Activated CD4-positive, alpha-beta T cell treated with anti-CD3 and anti-CD28 coated beads, Interleukin-2, amount 50 U/mL, for 24 hours (primary cell): ENCODE measurements at places on chromosomes 11 and 22.

DNA sequence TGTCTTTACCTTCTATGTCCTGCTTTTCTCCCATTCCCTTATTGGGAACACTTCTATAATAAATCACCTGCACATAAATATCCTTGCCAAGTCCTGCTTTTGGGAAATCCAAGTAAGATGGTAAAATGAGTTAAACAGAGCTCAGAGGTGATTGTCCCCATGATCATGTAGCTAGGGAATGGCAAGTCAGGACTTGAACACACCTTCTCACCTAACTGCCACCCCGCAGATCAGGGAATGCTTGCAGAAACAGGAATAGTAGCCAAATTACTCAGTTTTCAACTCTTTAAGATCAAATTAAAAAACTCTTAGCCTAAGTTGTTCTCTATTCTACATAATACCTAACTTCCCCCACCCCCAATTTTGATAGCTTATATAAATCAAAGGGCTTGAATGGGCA lies 16.0 kb downstream of the OOSP3 start:
- DNase-seq = no peak

- no peak for DNase-seq
Measured at GRCh38 chr11:119046489-119046888, 10.5 kb downstream of the HYOU1 start.

DNA sequence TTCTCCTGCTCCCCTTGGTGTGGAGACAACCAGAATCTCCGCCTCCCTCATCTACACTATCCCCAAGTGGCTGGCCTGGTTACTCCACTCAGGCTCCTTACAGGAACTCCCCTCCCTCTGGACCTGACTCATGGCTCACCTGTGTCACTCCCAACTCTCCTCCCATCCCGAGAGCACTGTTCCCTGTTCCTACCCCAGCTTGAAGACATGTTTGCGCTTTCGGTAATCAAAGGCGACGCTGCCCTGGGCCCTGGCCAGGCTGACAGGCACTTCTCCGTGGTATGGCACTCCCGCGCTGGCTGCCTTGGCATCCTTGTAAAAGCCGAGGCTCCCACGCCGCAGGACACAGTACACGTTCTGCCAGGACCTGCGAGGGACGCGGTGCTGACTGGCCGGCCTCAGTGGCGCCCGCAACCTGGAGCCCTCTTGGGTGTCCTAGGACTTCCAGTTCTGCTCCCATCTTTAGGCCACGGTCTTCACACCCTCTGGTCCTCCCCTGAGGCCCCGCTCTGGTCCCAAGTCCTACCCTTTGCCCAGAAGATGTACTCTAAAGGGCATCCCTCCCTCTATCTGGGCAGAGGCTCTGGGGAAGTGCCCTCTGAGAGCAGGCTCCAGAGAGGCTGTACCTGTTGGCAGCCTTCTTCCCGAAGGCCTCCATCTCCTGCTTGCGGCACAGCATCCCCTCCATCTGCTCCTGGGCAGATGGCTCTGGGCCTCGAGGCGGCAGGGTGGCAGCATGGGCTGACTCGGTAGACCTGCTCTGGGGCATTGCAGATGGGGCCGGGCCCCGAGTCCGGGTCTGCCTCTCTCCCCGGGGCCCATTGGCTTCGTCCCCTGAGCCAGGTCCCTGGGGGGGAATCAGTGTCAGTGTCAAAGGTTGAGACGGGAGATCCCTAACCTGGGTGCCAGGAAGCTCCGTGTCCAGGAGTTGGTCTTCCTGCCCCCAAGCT lies 9.4 kb upstream of the RBM4B start:
- no peak for DNase-seq

DNA sequence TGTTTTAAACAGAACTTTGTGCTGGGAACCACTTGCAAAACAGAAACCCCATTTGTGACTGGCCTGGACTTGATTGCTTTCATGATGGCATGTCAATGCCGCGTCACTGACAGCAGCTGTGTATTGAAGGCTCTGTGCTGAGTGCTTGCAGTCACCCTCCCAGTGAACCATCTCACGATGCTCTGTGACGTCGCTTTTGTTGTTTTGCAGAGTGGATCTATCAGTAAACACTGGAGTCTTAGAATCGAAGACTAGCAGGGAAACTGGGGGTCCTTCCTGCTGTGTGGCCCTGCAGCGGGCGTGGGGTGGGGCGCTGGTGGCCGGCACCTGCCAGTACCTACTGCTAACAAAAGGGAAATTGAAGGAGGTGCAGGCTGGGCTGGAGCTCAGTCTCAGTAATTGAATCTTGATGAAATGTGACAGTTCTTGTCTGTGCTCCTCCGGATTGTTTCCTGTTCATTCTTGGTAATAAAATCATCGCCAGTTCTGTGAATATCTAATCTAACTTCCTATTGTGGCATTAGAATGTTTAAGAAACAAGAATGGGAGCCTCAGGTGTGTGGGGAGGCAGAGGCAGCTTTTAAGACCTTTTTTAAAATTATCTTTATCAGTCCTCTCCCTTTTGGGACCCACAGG lies 50.5 kb upstream of the PARVG start:
- no peak for DNase-seq

- no peak for DNase-seq
Measured at GRCh38 chr22:39429916-39430575, 26.8 kb upstream of the MGAT3 start.

DNA sequence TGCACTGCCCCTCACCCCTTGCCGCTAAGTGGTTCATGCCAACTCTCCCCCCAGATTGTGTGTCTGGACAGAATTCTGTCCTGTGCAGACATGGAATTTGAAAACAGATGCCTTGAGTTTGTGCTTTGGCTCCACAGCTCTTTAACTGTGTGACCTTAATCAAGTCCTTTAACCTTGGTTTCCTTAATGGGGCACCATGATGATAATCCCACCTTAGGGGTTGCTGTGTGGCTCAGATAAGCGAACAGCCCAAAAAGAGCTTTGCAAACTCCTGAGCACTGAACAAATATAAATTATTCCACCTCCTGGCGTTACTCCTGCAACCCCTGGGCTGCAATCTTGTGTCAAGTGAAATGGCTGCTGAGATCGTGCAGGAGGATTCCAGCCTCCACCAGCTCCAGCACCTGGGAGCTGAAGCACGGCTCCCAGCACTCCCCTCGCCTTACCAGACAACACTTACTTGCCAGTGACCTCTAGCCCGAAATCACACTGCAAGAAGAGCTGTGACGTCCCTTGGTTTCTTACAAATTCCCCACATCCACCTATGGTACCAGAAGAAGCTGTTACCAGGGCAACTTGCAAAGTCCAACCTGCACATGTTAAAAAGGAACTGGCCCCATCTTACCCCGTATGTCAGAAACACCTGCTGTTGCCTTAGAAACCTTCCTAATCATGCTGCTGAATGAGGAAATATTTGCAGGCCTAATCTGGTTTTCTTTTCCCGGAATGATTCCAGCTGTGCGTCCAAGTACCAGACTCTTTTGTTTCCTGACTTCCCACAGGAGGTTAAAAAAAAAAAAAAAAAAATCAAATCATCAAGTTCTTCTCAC lies 13.2 kb downstream of the VPS37C start:
- no peak for DNase-seq

GRCh38 chr11:60700689-60701468 lies 1.5 kb downstream of the MS4A8 start:
- DNase-seq = no peak
